GM13976 (cell line): ENCODE measurements at places on chromosomes 1 and 21.

DNA sequence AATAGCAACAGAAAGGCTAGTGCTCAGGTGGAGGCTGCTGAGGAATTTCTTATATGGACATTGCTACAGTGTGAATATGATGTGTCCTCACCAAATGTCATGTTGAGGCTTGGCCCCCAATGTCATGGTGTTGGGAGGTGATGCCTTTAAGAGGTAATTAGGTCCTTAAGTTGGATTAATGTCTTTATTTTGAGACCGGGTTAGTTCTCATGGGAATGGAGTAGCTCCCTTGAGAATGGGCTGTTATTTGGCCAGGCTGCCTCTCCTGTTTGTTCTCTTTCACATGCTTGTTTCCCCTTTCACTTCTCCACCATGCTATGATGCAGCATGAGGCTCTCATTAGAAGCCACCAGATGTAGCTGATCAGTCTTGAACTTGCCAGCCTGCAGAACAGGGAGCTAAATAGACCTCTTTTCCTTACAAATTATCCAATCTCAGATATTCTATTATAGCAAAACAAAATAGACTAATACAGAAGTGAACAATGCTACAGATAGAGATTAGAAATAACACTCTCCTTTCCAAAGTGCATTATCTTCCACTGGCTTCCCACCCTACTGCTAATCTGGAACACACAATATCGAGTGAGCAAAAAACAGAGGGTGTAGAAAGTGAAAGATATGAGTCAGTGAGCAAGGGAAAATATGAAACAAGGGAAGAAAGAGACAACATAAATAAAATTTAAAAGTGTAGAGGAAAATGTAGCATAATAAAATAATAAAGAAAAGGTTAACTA lies 160.2 kb downstream of the NTMT2 start:
- no peak for DNase-seq

DNA sequence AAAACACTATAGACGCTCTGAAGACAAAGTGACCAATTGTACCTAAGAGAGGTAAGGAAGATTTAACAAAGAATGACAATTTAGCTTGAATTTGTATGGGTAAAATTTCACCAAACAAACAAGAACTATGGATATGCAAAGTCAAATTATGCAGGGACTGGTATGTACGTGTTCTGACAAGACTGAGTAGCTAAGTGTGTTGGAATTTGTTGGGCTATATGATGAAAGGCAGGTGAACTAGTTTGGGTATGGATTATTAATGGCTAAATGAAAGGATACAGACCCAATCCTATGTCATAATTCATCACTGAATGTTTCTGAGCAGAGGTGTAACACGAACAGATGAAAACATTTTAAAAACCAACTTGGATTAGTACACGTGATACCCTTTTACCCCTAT lies 7.6 kb downstream of the DNTTIP2 start:
- DNase-seq = no peak

DNA sequence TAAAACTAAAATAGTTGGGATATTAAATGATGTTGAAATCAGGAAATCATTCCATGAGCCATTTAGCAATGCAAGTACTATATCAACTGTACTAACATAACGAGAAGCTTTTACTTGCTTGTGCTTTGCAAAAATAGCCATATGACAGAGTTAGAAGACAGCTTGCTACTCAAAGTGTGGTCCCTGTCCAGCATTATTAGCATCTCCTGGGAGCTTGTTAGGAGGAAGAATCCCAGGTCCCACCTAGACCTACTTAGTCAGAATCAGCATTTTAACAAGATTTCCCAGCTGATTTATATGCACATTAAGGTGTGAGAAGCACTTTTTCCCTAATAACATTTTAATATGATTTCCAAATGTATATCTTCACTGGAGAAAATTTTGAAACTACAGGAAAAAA lies 4.7 kb downstream of the PRKACB start:
- DNase-seq = no peak

- DNase-seq = no peak
Observed at GRCh38 chr1:75539230-75540116, 71.4 kb downstream of the SLC44A5 start.

GRCh38 chr21:16192902-16193301 lies 463.1 kb downstream of the USP25 start:
- no peak for DNase-seq

DNA sequence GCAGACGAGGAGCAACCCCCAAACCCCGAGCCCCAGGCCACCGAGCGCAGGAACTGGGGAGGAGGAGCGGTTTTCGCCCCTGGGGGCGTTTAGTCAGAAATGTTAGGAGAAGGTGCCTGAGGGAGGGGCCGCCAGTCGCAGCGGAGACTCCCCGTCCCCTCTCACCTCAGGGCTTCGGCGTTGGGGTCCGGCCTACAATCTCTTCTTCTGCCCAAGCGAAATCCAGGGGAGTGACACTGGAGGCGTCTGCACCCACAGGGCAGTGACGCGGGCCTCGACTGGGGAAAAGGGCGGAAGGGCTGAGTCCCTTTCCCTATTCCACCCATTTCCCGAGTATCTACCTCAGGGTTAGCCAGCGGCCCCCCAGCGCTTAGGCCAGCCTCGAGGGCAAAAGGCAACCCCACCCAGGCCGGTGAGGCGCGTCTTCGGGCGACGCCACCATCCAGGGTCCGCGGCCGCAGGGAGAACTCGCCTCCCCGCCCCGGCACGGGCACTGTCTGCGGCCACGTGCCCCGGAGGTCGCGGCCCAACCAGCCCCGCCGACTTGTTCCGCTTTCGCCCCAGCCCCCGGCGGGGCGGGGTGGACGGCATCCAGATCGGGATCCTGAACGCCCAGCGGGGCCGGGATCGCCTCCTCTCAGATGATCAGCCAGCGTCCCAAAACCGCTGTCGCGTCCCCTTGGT lies 118.7 kb upstream of the BARHL2 start:
- peak; percentile 25 for DNase-seq

- DNase-seq = no peak
Observed at GRCh38 chr1:75243124-75243523, 108.9 kb downstream of the LHX8 start.

- DNase-seq = no peak
Observed at GRCh38 chr1:99858286-99858685, 8.1 kb downstream of the AGL start.
